ENCODE measurements at places on chromosomes 12 and 14.

DNA sequence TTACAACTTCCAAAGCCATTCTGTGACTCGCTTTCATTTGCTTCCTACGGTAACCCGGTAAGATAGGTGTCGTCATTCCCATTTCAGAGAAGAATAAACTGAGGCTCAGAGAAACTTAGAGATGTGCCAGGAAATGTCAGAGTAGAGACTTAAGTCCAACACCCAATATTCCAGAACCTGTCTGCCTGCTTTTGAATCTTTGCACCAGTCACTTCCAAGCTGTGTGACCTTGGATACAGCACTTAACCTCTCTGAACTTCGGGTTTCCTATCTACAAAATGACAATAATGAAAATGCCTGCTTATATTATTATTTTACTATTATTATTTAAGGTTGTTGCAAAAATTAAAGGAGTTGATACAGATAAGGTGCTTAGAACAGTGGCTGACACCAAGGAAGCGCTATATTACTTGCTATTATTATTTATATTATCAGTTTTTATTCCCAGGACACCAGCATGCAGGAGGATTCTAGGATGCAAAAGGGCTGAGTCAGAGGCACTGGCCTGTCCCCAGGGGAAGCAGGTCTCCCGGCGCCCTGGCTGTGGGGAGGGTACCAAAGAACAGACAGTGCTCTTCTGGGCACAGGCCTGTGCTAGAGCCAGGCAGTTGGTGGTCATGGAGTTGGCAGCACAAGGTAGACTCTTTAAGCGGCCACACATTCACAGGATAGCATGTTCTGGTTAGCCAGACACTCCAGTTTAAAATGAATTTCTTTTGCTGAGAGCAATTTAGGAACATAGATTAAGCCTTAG is 5.4 kb downstream of the HSPB8 start:
- DNase-seq: no peak

- no peak for DNase-seq
Observed at GRCh38 chr12:765840-766239, 13.5 kb downstream of the WNK1 start.

GRCh38 chr14:25394791-25395391 is 344.9 kb upstream of the STXBP6 start:
- no peak for DNase-seq

- no peak for DNase-seq
Observed at GRCh38 chr14:71591929-71592328, 340.3 kb upstream of the RGS6 start.

- no peak for DNase-seq
Observed at GRCh38 chr12:44206045-44206444, 370.2 kb downstream of the TMEM117 start.

DNA sequence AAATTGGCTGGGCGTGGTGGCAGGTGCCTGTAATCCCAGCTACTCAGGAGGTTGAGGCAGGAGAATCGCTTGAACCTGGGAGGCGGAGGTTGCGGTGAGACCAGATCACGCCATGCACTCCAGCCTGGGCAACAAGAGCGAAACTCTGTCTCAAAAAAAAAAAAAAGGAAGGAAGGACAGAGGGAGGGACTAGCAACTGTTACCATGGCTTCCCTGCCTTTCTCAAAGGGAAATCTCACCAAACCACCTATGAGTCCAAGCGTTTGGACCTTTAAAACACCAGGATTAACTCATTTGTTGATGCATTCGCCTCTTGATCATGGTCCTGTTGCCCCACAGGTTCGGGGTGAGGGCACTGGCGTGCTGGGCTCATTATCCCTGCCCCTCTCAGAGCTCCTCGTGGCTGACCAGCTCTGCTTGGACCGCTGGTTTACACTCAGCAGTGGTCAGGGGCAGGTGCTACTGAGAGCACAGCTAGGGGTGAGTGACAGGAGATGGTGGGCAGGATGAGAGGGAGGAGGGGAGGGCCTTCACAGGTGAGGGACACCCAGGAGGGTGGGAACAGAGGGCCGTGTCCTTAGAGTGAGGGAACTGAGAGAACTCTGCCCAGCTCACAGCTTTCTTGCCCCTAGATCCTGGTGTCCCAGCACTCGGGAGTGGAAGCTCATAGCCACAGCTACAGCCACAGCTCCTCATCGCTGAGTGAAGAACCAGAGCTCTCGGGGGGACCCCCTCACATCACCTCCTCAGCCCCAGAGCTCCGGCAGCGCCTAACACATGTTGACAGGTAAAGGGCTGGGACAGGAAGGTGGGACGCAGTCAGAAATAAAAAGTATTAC is 10.2 kb upstream of the MYL6B start:
- DNase-seq: no peak

DNA sequence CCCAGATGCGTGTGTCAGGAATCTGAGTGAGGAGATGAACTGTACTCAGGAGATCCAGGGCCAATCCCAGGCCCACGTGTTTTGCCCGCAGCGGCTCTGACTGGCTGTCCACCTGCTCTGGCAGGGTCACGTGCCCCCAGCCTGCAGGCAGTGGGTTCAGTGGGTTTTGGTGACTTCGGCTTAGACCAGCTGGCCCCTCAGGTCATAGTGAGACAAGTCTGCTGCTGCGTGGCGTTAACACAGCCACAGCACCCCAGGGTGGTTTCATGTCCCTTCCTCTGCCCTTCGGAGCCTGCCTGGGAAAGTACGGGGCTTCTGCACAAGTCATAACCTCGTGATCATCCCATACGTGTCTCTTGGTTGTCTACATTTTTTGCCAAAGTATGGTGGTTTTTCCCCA is 2.6 kb downstream of the FBRSL1 start:
- DNase-seq: no peak

DNA sequence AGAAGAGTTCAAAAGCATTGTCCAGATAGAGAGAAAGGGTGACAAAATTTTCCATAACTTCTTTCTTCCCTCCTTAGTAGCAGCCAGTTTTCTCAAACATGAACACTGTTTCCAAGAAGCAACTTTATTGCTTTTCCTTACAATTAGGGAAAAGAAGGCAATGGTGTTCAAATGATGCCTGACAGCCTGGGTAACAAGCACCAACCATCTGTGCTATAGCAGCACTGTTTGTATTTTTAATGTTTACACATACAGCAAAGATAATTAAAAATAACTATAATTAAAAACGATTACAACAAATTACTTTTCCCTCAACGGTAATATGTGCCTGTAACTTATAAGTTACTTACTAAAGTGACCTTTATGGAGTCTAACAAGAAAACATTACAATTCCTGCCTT is 450.6 kb upstream of the LMO3 start:
- no peak for DNase-seq

DNA sequence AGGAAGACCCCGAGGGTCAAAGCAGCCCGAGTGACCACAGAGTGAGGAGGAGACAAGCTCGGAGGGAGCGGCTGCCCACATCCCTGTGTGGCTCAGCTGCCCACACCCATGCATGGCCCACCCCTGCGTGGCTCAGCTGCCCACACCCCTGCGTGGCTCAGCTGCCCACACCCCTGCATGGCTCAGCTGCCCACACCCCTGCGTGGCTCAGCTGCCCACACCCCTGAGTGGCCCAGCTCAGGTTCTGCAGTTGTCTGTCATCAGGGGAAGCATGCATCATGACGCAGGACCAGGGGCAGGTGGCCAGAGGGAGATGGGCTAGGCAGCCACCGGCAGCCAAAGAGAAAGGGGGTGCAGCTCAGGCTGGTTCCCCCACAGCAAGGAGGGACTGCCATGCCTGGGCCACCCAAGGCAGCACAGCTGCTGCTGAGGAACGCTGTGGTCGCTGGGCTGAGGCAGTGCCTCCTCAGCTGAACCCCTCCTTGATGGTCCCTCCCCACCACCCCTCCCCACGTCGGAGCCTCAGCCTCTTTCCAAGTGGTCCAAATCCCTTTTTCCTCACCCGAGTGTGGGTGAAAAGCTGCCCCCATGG is 33.3 kb upstream of the NUDT14 start:
- DNase-seq: no peak

GRCh38 chr14:33566082-33566481 is 384.8 kb downstream of the EGLN3 start:
- no peak for DNase-seq

DNA sequence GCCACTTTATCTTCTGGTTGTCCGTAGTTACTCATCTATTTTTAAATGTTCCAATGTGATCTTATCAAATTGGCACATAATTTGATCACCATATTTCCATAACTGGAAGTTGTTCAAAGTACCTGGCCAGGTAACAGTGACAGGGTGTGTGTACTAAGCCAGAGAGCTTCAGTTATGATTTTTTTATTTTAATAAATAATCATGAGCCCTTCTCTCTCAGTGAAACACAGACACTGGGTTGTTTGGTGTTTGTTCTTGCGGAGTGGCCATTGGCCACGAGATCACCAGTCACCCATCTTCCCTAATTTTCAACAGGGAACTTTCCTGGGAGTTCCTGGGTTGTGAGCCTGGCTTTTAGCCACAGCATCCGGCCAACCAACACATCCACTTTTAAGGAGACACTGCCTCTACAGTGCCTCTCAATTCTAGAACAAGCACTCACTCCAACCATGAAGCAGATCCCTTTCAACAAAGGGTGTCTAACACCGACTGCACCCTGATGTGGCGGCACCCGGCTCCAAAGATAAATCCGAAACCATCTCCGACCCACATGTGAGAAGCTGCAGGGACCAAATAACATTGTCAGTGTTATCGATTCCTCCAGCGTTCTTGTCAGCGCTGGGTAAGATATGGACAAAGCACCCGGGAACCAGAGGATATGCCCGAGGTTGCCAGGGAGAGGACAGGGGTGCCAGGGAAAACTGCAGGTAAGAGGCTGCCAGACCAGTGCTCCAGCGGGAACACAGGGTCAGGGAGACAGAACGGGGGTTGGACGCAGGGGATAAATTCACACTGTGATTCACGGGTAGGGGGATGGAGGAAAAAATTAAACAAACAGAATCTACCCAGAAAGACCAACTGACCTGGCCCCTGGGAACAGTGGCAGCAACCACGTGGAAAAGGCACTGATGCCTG is 49.9 kb downstream of the FOXN3 start:
- DNase-seq: no peak

GRCh38 chr12:88145567-88146505 is 3.7 kb downstream of the TMTC3 start:
- no peak for DNase-seq

Data from HFF-Myc (cell line).